Immature natural killer cell (primary cell): ENCODE measurements at places on chromosomes 6 and 20. TPM values are rescaled to one million over a fixed set of nuclear protein-coding genes. Genes with fewer than 3 reads are reported as not detected.

The DEF6 gene
- 226 TPM for polyA plus RNA-seq

The KLHDC3 gene
- polyA plus RNA-seq = 228 TPM

The PHACTR3 gene
- not detected for polyA plus RNA-seq

The LGSN gene
- polyA plus RNA-seq = not detected

The TRIM31 gene
- polyA plus RNA-seq = not detected

The NKAPL gene
- 0.37 TPM for polyA plus RNA-seq

The BANF2 gene
- polyA plus RNA-seq = not detected

The PLCG1 gene
- 3.2 TPM for polyA plus RNA-seq

The OPRL1 gene
- polyA plus RNA-seq = 0.73 TPM

The PTK6 gene
- not detected for polyA plus RNA-seq

The HLA-DOB gene
- polyA plus RNA-seq = 6.6 TPM

The RAET1L gene
- not detected for polyA plus RNA-seq

The COX4I2 gene
- polyA plus RNA-seq = not detected

The PGBD1 gene
- 1.7 TPM for polyA plus RNA-seq

The SLC22A2 gene
- polyA plus RNA-seq = not detected

The OR2B6 gene
- polyA plus RNA-seq = not detected

The PARD6B gene
- 0.38 TPM for polyA plus RNA-seq

The CBFA2T2 gene
- polyA plus RNA-seq = 15.5 TPM

The GLP1R gene
- 0.87 TPM for polyA plus RNA-seq

The SLC17A2 gene
- not detected for polyA plus RNA-seq

The POU5F1 gene
- not detected for polyA plus RNA-seq

The LAMP5 gene
- not detected for polyA plus RNA-seq

The CFAP61 gene
- 1.3 TPM for polyA plus RNA-seq

The SLC22A1 gene
- polyA plus RNA-seq = 0.44 TPM

The BPIFB3 gene
- polyA plus RNA-seq = not detected

The GPX5 gene
- polyA plus RNA-seq = not detected

The SNAP25 gene
- polyA plus RNA-seq = not detected

The GPR63 gene
- not detected for polyA plus RNA-seq

The PSORS1C2 gene
- not detected for polyA plus RNA-seq

The NKX2-2 gene
- not detected for polyA plus RNA-seq

The HLA-DMB gene
- 89.1 TPM for polyA plus RNA-seq

The PRICKLE4 gene
- not detected for polyA plus RNA-seq

The TPD52L1 gene
- polyA plus RNA-seq = 4.4 TPM
